ENCODE measurements at places on chromosomes 7 and 10.

DNA sequence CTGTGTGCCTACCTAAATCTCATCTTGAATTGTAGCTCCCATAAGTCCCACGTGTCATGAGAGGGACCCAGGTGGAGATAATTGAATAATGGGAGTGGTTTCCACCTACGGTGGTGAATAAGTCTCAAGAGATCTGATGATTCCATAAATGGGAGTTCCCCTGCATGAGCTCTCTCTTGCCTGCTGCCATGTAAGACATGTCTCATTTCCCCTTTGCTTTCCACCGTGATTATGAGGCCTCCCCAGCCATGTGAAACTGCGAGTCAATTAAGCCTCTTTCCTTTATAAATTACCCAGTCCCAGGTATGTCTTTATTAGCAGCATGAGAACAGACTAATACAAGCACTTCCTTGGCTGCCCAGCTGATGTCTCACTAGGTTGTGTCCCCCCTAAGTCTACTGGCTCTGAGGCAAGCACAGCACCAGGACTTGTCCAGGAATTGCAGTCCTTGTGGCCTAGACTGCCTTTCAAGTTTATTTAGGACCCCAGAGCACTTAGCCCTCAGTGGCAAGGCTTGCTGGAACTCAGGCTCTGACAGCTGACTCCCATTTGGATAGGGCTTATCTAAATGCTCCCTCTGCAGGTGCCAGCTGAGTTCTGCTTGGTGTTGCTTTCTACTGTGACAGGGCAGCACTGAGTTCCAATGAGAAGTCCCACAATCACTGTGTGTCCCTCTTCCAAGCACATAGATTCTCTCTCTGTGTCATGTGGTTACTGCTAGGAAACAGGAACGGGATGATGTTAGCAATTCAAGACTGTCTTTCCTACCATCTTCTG is 59.0 kb upstream of the TAS2R16 start:
- no peak for DNase-seq

GRCh38 chr10:89335226-89335625 is 7.4 kb downstream of the IFIT3 start:
- DNase-seq, result no peak

GRCh38 chr10:119501690-119502089 is 40.8 kb downstream of the RGS10 start:
- peak; percentile 31 for DNase-seq

GRCh38 chr10:52316500-52316899 is 2.4 kb downstream of the DKK1 start:
- no peak for DNase-seq

DNA sequence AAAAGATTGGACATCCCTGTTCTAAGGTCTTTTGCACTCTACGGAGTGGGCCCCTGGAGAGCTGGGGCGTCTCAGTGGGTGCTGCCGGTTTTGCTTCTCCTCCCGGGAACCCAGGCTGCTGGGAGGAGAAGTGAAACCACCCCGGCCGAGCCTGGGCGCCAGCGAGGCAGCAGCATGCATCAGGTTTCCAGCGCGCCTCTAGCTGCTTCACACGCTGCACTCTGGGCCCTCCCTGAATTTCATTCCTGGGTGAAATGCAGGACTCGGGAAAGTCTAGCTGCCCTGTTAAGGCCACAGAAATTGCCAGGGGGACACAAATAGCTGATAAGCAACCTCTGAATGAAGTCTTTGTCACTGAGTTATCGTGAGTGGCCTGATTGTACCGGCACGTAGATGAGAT is 127.4 kb downstream of the TRRAP start:
- no peak for DNase-seq

GRCh38 chr10:78972947-78973900 is 95.5 kb upstream of the ZMIZ1 start:
- DNase-seq, result peak; percentile 76

- no peak for DNase-seq
Measured at GRCh38 chr10:132229096-132229495, 42.3 kb downstream of the DPYSL4 start.

DNA sequence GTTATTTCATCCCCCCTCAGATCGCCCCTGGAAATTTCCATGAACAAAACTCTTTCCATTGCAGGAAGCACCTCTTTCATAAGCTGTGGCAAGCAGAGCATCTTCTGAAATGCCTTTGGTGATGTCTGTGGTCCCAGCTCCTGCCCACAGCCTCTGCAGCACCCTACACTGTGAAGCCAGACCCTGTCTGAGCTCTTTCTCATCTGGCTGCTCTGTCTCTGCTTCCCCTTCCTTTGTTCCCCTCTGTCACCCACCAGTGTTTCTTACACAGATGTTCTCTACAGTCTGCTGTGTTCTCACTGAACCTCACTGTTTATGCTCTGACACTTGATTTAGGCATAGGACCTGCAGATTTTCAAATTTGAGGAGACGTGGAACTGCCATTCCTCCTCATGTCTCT is 1.9 kb upstream of the TAS2R39 start:
- DNase-seq, result no peak

GRCh38 chr10:33208166-33208565 is 126.3 kb downstream of the NRP1 start:
- no peak for DNase-seq

DNA sequence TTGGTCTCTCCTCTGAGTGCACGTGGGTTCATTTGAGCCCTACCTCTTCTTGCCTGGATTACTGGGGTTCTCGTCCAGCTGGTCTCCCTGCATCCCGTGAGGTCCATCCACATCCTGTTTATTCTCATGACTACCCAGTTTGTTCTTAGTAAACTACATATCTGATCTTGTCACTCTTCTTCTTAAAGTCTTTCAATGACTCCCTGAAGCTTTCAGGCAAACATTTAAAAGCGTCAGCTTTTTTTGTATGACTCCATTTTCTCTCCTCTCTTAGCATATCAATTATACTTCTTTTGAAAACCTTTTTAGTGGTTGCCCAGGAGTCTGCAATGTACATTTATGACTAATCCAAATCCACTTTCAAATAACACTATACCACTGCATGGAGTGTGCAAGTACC is 7.5 kb downstream of the SFXN2 start:
- DNase-seq, result no peak

- no peak for DNase-seq
Measured at GRCh38 chr7:51275532-51275931, 41.1 kb downstream of the COBL start.

GRCh38 chr10:5949009-5949759 is 28.2 kb downstream of the IL15RA start:
- peak; percentile 50 for DNase-seq

DNA sequence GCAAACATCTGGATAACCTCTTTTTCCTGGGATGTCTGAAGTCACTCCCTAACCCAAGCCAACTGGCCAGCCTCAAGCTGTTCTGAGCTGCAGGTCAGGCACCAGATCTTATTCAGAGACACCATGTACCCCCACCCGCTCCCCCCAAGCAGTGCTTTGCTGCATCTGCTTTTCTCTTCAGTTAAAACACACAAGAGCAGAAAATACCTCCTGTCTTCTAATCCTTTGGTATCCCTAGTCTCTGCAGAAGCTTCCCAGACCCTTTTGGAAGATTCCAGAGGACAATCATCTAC is 3.0 kb downstream of the ZNF488 start:
- no peak for DNase-seq

GRCh38 chr10:100209303-100209702 is 20.1 kb downstream of the CHUK start:
- no peak for DNase-seq

GRCh38 chr7:11552676-11553296 is 279.2 kb downstream of the THSD7A start:
- no peak for DNase-seq

DNA sequence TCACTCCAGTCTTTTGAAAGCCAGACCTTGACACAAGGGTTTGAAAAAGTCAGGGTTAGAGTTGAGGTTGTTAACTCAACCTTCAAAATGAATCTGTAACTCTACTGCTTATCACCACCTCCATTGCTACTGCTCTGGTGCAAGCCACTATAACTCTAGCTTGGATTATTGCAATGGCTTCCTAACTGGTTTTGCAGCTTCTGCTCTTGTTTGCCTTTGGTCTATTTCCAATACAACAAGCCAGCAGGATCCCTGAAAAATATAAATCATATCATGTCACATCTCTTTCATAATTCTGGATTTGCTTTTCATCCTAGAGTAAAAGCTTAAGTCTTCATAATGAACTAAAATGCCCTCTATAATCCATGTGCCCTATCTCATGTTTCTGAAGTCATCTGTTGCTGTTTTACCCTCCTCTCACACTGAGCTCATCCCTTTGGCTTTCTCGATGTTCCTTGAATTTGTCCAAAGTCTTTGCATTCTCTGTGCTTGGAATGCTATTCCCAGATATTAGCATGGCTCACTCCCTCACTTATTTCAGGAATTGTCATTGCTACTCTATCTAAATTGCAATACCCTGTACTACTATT is 10.9 kb downstream of the TAS2R60 start:
- DNase-seq, result no peak

DNA sequence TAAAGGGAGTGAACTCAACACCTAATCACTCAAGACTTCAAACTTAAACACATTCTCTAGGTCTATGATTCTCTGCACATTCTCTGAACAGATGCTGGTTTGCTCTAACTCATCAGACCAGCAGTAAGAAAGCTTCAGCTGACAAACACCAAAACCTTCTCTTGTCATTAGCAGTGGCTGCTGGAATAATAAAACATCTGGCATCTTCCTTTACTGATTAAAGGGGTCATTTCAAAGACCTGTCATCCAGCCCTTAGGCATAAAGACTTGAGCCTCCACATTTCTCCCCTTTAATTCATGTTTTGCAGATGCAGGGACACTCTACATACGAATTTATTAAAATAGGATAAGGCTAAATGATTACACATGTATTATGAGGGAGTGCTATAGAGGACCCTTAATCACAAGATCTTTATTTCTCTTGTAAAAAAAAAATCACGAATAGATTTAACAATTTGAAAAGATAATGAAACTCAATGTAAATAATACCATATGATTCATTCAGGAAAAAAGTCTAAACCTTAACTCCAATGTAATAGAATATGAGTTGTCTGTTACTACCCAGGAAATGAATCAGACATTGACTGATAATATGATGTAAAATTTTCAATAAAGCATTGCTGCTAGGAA is 152.4 kb upstream of the GNAI1 start:
- no peak for DNase-seq

- no peak for DNase-seq
Measured at GRCh38 chr7:18030758-18031157, 3.1 kb upstream of the PRPS1L1 start.

GRCh38 chr10:122981066-122981464 is 864 bp downstream of the PSTK start:
- DNase-seq, result peak; percentile 8

GRCh38 chr10:127132451-127132850 is 63.9 kb downstream of the INSYN2A start:
- no peak for DNase-seq

- no peak for DNase-seq
Measured at GRCh38 chr7:128365432-128365831, 3.9 kb upstream of the PRRT4 start.

DNA sequence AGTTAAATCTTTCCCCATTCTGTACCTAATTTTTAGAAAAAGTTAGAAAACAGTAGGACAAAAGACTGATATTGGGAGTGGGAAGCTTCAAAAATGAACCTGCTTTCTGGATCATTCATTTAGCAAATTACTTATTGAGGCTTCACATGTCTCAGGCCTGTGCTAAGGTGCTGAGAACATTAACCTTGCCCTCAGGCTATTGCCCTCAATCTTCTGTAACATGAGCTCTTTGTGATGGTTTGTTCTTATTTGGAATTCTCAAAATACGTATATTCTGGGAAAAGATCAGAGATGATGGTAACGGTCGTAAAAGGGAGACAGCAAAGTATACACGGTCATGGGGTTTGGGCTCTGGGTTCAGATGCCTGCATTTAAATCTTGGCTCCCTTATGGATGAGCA is 39.5 kb upstream of the PRKG1 start:
- DNase-seq, result no peak

- DNase-seq, result no peak
Measured at GRCh38 chr7:50594136-50594535, 28.9 kb upstream of the DDC start.

GRCh38 chr10:52818019-52818418 is 45.4 kb upstream of the MBL2 start:
- no peak for DNase-seq

DNA sequence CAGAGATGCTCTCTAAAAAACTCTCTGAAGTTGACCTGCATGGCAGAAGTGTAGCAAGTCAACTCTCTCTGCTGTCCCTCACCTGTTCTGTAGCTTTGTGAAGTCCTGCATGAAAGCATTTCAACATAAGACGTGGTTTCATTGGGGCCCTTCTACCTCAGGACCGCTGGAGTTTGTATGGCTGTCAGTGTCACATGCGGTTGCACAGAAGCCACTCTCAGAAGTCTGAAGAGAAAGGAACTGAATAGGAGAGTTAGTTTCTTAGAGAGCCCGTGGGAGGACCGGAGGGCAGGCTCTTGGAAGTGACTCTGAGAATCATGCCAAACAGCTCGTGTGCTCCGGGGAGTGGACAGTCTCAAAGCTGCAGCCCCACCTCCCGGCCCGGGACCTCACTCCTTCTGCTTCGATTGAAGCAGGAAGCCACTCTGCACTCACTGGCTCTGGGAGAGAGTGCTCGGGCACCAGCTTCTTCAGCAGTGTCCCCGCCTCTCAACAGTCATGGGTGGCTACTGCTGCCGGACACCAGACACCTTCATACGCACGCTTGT is 486.7 kb downstream of the SDK1 start:
- DNase-seq, result no peak

DNA sequence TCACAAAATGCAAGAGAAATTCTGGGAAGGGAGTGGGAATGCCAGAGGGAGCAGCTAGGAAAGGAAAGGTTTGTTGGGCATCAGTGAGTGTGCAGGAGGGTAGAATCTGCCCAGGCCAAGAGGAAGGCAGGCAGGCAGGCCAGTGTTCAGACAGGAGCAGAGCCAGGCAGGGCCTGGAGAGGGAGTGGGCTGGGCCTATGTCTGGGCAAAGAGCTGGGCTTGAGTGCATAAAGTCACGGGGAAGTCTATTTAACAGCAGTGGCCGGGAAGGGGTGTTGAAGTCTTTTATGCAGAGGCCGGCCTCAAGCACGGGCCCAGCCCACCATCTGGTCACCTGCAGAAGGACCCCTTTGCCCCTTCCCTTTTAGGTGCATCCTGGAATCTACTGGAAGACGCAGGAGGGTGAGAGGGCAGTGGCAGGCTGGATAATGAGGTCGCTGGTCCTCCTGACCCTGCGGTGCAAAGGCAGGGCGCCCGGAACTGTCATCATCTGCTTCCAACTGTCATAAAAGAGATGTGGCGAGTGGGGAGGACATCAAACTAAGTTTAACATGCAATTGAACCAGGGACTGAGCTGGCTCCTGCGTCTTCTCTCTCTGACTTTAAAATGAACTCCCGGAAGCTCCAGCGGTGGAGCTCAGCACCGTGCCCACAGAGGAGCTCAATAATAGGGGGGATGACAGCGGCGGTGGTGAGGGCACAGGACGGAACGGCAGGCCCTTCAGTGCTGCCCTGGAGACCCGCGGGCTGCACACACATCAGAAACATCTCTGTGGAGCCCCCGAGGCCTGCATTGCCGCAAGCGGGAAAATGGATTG is 29.5 kb downstream of the CARD11 start:
- DNase-seq, result no peak

DNA sequence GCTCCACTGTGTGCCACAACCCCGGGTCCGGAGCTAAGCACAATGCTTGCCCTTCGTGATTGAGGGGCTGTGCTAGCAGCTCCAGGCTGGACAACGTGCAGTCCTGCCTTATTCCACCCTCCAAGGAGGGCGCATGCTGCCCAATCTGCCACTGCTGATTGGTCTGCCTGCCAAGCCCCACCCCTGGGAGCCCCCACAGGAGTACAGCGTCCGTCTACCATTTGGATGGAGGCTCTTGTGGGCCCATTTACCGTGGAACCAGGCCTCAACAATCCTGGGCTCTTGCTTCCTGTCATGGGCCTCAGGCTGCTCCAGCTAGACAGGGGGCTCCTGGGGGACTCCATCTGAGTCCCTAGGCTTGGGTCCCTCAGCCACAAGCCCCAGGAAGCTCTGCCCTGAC is 173.3 kb downstream of the SLIT1 start:
- no peak for DNase-seq

- DNase-seq, result no peak
Measured at GRCh38 chr7:99672573-99672972, 7.2 kb downstream of the CYP3A5 start.
